ENCODE measurements at places on chromosomes 7 and 10.
A peak's percentile ranks its signal among the peaks of the same experiment; 100 is the strongest.

- DNase-seq, result no peak
Measured at GRCh38 chr10:26486304-26486703, 48.2 kb downstream of the APBB1IP start.

DNA sequence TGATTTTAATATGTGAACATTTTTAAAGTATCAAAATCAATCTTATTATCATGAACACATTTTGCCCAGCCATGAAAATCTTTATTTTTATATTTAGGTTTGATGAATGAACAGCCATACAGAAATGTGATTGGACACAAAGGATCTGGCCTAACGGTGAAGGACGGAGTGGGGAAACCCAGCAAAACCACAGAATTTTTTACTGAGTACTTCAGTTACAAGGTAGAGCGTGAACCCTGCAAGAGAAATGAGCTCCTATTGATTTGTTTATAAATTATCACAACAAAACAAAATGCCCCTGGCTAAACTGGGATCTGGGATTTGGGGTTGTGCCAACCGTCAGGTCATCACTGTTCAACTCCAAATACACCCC is 118.8 kb downstream of the JAZF1 start:
- no peak for DNase-seq

DNA sequence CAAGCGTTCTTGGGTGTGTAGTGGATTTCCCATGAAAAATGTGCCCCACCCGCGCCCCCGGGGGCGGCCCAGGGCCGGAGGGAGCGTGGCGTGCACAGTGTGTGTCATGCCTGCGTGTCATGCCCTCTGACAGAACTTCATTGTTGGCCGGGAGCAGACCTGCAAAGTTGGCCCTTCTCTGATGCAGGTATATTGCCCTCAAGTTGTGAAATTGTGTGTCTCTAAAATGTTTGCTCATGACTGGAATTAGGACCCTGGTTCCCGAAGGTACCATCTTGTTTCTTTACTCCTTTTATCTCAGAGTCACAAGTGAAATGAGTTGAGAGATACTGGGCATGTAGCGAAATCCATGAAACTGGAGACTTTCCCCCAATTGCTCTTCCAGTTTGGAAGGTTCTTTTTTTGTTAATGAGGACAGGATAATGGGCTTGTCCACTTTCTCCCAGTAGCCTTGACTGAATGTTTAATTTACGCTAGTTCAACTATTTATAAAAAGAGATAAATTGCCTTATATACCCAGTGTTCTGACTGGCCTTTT is 26.2 kb downstream of the ADK start:
- DNase-seq, result no peak

DNA sequence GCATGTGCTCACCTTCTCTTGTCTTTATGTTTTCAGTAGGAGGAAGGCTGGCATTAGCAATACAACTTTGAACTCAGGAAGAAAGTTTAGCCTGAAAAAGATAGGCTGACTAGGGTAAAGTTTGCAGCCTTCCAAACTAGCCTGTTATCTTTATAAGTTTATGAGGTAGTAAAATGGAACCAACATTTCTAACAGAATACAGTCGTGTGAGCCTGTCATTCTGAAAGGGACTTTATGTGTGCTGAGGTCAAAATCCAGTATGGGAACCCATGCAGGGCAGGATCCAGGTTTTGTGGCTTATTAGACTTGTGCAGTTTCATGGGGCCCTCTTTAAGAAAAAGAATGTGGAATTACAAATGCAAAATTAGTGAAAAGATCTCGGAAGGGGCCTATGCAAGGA is 201.0 kb upstream of the PRPS1L1 start:
- DNase-seq, result no peak

DNA sequence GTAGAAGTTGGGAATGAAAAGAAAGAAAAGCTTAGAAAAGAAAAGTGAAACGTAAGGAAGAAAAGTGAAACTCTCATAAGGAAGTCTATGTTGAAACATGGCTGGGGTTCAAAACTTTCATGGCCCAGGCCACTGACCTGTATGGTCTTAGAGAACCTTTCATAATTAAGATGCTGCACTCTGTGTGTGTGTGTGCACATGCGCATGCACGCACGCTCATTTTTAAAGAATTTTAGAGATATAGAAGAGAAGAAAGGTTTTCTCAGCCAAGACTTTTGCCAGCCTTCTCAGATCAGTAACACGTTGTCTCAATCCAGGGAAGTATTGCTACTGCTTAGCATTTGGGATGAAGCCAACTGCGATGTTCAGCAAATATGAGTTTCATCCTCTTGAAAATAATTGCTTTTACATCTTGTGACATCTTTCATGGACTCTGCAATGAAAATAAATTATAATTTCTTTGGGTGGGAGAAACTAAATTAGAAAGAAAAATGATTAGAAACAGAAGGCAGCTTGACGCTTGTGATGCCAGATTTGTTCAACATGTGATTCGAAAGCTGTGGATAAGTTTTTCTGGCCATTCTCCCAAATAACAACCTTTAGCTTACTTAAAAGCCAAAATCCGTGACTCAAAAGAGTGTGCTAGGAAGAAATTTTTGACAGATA is 16.2 kb upstream of the SLC26A4 start:
- no peak for DNase-seq

DNA sequence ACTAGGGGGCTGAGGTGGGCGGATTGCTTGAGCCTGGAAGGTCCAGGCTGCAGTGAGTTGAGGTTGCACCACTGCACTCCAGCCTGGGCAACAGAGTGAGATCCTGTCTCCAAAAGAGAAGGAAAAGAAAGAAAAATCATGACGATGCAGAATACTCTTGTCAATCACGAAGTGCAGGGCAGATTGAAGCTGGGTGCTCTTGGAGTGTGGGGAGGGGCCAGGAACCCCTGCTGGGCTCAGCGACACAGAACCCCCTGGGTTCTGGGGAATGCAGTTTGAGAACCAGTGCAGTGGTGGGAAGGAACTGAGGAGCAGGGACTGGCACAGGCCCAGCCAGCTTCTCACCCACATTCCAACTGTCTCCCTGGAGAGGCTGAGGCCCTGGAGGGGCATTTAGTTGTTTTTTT is 10.8 kb upstream of the INTS1 start:
- DNase-seq, result no peak

DNA sequence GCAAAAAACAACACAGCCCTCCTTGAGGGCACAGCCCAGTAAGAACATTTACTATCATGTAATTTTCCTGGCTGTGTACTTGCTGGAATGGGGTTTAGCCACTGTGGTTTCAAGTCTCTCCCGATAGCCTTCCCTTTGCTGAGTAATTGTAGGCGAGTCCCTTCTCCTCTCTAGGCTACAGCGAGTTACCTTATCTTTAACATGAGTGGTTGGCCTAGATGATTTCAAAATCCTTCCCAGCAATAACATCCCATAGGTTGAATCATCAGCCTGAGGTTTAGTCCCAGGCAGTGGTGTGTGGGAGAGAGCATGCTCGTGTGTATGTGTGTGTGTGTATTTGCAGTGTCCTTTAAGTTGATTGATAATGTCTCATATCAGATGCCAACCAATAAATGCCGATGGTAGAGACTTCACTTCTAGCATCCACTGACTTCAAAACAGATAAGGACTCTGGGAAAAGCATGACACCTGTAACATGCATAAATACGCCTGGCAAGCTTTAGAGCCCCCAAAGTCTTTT is 142.9 kb upstream of the ZMIZ1 start:
- DNase-seq, result no peak

DNA sequence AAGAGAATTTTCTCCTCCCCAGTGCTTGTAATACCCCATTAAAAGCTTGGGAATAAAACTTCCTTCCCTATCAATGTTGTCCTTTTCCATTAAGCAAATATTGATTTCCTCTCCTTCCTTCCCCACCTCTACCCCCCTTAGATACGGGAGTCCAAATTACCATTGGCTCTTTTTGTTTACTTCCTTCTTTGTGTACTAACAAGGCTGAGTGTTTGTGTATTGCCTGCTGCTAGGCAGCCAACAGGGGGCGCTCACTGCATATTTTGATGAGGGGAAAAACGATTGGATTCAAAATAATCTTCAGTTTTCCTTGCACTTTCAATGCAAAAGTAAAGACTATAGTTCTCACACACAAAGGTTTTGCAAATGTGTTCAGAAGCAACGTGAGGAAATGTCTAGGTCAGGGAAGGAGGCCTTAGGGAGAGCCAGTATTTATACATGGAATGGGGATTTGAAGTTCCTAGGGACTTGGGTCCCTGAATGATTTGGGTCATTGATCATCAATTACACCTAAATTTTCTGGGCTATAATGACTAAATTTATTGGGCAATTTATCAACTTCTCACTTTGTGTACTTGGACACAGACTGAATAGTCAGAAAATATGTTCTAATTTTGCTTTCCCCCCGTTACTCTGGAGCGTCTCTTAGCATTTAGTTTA is 23.6 kb upstream of the VPS41 start:
- DNase-seq, result peak; percentile 14

- no peak for DNase-seq
Measured at GRCh38 chr10:88081457-88082054, 218.1 kb downstream of the PTEN start.

GRCh38 chr10:115059301-115059898 is 33.8 kb upstream of the ATRNL1 start:
- DNase-seq, result no peak

DNA sequence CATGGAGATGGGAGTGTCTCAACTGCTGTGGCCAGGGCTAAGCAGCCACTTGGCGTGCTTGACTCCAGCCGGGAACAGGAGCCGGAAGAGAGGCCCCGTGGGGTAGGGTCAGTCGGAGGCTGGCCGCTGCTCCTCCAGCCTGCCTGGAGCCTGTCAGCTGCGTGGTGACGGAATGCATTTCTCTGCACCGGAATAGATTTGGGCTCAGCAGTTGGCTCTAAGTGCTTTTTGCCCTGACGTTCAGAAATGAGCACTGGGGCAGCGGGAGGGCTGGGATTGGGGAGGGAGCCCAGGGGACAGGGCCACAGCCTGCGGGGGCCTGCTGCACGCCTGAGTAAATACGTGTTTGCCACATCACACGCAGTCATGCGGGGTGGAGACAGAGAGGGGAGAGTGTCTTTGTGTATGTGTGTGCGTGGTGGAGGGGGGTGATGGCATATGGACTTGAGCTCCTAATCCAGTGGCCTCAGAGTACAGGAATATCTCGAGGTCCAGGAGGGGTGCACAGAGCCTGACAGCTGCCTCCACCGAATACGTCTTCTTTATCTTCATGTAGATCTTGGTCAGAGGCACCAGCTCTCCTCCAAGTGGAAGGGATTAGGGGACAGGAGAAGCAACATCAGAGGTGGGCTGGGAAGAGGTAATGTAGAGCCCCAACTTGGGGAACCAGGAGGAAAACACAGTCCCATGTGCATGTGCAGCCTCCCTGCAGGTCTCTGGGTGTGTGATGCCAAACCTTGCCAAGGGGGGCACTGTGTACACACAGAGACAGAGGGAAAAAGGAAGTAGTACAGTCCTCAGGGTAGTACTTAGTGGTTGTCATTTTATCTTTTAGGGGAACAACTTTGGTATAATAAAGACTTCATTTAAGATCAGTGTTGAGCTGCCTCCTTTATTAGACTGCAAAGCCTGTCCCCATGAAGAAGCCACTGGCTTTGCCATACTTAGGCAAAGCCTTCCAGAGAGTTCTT is 151.4 kb downstream of the CDH23 start:
- DNase-seq, result peak; percentile 52

GRCh38 chr7:96521068-96521894 is 188.4 kb downstream of the SEM1 start:
- no peak for DNase-seq

DNA sequence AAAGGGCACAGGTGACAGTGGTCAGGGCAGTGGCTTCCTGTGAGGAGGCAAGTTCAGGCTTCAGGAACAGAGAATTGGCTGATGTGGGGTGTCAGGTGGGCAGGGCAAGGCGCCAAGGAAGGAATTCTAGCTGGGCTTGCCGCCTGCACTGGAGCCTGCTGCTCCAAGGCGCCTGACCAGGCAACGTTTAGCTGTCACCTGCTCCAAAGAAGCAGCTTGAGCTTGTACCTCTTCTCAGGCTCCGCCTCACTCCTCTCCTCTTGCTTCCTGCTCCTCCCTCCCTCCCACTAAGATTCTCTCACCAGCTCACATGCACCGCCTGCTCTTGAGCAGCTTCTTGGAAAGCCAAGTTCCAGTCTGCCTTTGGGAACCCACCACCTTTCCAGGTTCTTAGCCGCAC is 187.4 kb upstream of the GRB10 start:
- DNase-seq, result no peak

DNA sequence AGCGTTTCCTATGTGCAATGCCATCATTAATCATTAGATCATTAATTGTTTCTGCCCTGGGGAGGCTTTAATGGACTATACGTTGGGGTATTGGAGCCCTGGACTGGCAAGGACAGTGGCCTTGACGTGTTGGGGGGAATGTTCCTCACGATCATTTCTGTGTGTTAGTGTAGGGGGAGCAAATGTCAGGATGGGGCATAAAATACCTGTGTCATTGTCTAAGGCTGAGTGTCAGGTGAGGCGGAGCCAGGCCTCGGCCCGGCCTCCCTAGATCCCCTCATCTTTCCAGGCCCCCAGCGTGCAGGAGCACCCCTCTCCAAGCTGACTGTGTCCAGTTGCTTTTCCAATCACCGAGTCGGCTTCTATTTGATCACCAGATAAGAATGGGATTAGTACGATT is 346.4 kb upstream of the SHH start:
- DNase-seq, result no peak

DNA sequence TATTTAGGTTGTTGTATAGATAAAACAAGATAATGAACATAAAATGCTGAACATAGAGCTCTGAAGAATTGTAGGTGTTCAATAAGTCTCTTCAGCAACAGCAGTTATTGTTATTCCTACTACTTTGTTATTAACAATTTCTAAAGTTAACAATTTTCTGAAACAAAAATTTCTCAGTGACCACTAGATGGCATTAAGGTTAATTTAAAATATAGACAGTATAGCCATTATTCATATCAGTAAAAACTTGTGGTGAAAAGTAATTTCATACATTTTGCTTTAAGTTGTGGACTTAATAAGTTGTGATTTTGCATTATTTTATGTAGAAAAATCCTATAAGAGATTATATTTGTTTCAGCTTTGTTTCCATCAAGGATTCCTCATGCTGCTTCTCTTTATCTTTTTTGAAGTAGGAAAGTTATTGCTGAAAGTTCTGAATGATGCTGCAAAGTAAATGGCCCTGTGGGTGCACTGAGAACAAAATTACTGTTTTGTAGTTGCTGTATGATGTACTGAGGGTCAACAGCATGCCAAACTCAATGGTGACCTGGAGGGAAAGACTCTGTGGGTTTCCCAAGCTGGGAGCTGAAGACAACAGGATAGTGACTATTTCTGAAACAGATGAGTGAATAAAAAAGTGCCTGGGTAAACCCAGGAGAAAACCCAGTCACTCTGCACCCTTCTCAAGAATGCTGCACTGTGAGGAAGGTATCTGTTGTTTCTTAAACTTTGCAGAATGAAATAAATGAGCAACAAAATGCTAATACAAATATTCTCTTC is 253.6 kb downstream of the KIF20B start:
- DNase-seq, result no peak
